ENCODE measurements at places on chromosomes 6 and 20.

DNA sequence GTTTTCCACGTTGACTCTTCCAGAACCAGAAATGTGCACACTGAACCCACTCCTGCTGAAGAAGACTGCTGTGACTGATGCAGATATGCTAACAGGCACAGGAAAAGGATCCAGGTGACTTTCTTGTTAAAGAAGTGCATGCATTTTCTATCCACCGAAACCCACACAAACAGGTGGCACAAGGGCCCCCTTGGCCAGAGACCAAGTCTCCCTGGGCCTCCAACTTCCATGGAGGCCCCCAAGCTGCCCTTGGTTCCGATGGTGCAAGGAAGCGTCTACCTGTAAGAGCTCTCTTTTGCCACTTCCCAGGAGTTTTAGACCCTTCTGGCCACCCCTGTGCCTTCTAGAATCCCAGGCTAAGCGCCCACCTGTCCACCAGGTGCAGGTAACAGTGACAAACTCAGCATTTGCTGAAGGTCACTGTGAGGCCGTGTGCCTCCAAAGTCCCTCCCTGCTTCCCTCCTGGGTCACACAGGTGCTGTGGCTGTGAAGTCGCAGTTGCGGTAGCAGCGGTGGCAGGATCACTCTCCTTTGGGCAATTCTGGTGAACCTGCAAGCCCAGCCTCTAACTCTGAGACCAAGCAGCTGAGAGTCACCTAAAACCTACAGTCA is 134.8 kb downstream of the PXDC1 start:
- DNase-seq: no peak

DNA sequence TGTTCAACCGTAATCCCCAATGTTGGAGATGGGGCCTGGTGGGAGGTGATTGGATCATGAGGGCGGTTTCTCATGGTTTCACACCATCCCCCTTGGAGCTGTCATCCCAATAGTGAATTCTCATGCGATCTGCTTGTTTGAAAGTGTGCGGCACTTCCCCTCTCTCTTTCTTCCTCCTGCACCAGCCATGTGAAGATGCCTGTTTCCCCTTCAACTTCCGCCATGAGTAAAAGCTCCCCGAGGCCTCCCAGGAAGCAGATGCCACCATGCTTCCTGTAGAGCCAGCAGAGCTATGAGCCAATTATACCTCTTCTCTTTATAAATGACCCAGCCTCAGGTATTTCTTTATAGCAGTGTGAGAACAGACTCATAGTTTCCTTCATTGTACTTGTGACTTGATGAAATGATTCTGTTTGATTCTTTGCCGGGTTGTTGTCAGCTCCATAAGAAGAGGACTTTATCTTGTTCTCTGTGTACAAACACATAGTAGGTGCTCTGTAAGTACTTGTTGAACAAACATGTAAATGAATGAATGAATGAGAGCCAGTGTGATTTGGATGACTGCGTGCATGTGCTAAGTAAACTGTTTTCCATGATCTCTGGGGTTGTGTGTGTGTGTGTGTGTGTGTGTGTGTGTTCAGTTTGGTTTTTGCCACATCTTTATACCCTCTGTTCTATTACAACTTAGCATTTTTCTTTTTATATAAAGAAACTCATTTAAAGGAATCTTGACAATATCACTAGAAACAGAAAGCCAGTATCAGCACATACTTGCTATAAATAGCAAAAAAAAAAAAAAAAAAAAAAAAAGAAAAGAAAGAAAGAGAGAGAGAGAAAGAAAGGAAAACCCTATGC is 22.5 kb upstream of the PTGIS start:
- no peak for DNase-seq

DNA sequence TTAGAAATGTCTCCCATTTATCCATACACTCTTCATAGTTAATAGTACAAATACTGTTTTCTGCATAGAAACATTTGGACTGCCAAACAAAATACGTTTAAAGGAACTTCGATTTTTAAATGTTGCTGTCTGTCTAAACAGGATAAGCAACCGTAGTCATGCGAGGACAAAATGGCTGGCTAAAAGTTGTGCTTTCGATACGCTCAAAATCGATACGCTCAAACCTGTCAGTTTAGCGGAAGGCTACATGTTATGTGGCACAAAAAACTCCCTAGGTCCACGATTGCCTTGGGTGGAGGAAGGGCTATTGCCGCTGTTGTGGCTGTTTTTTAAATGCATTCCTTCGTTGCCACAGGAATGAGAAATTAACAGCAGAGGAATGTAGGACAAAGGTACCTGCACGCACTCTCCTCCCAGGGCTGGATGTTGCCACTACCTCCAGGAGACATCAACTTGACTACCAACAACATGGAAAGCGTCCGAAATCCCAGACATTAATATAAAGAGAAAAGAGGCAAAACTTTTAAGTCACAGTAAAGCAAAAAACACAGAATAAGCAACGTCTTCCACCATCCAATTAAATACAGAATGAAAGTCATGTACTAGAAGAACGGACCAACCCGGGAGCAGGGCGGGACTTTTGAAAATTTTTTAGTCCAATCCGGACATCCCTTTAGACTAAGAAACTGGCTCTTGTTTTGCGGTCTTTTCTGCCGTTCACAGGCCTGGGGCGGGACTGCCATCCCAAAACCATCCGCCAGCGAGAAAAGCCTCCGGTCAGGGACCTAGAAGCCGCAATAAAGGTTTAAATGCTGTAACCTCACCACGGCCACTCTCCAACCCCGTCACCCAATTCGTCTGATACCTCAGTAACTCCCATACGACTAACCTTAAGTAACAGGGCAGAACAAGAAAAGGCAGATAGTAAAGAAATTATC is 32.2 kb upstream of the HFE start:
- DNase-seq: peak; percentile 37

- no peak for DNase-seq
These were observed 25.8 kb downstream of the ADGRF5 start for GRCh38 chr6:46895930-46896329.

DNA sequence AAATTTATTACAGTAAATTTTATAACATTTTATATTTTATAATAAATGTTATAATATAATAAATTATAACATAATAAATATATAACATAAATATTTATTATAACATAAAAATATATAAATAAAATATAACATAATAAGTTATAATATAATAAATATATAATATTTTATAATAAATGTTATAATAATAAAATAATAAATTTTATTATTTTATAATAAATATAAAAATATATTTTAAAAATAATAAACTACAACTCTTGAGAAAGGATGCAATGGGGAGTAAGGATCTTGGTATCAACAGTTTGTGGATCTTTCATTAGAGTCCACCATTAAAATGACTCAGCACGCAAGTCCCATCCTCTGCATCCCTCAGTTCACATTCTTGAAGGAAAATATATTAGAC is 312.6 kb downstream of the MEI4 start:
- DNase-seq: no peak

DNA sequence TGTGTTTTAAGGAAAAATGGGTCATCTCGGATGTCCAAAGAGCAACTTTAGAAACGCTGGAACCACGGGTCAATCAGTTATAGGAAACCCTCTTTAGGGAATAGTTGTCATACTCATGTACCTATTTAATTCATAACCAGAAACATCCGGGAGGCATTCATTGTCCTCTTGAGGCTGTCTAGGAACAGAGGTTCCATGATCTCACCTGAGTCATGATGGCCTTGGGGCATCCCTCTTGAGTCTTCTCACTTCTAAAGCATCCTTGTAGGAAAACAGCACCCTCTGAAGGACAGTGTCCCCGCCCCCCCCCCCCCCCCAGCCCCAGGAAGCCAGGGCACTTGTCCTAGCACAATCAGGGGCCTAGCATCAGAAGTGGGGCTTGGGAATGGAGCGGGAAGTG is 46.3 kb upstream of the CDH4 start:
- no peak for DNase-seq

GRCh38 chr6:80325742-80326141 is 219.3 kb downstream of the BCKDHB start:
- no peak for DNase-seq

DNA sequence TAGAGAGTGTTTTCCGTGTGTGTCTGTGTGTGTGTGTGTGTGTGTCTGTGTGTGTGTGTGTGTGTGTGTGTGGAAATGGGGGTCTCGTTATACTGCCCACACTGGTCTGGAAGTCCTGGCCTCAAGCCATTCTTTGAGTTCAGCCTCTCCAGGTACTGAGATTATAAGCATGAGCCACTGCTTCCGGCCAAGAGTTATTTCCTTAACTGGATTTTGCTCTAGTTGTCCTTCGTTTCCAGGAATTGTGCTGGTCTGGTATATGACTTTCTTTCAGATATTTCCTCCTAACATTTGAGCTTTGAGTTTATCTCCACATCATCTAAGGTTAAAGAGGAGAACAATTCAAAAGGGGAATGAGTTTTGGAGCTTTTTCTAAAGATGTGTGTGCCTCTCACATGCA is 124.8 kb downstream of the SH3BGRL2 start:
- DNase-seq: no peak

- no peak for DNase-seq
These were observed 47.7 kb upstream of the SLC32A1 start for GRCh38 chr20:38676576-38676975.

- DNase-seq: no peak
These were observed 73.4 kb downstream of the REPS1 start for GRCh38 chr6:138914701-138915100.

GRCh38 chr6:120173250-120173649 is 823.7 kb upstream of the MAN1A1 start:
- DNase-seq: no peak

DNA sequence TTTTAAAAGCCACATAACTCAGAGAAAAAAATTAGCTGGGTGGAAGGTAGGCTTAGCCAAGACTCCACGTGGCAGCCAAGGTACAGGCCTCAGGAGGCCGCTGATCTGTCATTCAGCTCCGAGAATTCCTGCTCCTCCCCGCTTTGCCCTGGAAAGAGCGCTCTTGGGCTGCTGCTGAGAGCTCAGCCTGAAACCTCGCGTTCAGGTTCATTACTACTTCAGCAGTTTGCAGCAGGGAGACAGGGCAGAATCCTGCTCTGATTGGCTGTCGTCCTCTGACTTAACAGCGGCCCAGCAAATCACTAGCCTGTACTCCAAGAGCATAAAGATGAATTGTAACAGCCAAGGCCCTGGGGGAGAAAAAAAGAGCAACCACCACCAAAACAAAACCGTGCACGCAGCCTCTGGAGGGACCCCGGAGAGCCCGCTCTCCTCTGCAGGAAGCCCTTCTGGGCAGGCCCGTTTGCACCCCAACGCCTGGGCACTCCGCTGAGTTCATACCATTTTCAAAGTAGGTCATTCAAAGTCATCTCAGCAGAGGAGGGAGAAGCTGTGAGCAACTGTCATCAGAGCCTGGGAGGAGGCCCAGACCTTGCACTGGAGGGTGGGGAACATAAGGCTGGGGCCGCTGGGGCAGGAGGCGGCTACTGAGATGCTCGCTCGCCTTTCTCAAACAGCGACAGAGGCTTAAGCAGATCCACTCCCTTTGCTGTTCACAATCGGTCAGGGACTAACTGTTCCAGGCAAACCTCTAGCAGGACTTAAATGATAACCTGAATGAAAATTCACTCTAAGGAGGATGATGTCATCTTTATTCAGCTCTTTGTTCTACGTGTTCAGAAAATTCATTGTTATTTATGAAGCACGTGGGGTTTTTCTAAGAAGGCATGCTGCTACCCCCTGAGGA is 42.3 kb upstream of the ATXN1 start:
- DNase-seq: no peak

- no peak for DNase-seq
These were observed 100.0 kb downstream of the RPP40 start for GRCh38 chr6:4903751-4904370.

- no peak for DNase-seq
These were observed 246.6 kb upstream of the JAG1 start for GRCh38 chr20:10920396-10920795.

- no peak for DNase-seq
These were observed 55.5 kb downstream of the RIOK1 start for GRCh38 chr6:7445101-7445500.

All from stimulated activated CD4-positive, alpha-beta T cell treated with anti-CD3 and anti-CD28 coated beads, Interleukin-1b, Interleukin-23, amount 100 ng/mL, for 1 hour (primary cell).